SJSA1 (cell line): ENCODE measurements at places on chromosomes 5 and 9. TPM values are rescaled to one million over a fixed set of nuclear protein-coding genes. Genes with fewer than 3 reads are reported as not detected.

DNA sequence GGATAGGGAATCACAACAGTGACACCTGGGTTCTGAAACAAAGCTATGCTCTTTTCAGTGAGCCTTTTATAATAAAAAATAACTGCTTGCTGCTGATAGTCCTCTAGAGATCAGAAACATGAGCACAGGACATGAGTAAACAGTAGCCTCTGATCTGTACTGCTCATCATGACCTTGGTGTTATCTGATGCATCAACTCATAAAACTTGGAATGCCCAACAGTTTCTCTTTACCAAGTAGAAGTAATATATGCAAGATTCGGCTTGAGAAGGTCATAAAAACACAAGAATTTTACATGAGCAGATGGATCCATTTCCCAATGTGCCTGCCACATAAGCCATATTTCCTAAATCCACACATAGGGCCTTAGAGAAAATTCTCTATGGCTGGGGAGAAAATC lies 318.3 kb upstream of the GRAMD2B start:
- no peak for DNase-seq
- H3K36me3 ChIP-seq = no peaks in the 10 kb centered on the region
- no peak overlapping the region for H3K27ac ChIP-seq
- H3K27me3 ChIP-seq = no peaks in the 10 kb centered on the region

GRCh38 chr5:65243161-65243560 lies 238.6 kb downstream of the ADAMTS6 start:
- no peak overlapping the region for H3K27ac ChIP-seq
- H3K36me3 ChIP-seq = no peaks in the 10 kb centered on the region
- no peak overlapping the region for H3K4me3 ChIP-seq
- DNase-seq = no peak

GRCh38 chr9:130626249-130626996 lies 38.0 kb upstream of the PRDM12 start:
- peaks cover 83% of the 10 kb centered on the region for H3K36me3 ChIP-seq
- H3K4me3 ChIP-seq = no peak overlapping the region
- no peaks in the 10 kb centered on the region for H3K4me1 ChIP-seq
- H3K27me3 ChIP-seq = no peaks in the 10 kb centered on the region
- DNase-seq = no peak

DNA sequence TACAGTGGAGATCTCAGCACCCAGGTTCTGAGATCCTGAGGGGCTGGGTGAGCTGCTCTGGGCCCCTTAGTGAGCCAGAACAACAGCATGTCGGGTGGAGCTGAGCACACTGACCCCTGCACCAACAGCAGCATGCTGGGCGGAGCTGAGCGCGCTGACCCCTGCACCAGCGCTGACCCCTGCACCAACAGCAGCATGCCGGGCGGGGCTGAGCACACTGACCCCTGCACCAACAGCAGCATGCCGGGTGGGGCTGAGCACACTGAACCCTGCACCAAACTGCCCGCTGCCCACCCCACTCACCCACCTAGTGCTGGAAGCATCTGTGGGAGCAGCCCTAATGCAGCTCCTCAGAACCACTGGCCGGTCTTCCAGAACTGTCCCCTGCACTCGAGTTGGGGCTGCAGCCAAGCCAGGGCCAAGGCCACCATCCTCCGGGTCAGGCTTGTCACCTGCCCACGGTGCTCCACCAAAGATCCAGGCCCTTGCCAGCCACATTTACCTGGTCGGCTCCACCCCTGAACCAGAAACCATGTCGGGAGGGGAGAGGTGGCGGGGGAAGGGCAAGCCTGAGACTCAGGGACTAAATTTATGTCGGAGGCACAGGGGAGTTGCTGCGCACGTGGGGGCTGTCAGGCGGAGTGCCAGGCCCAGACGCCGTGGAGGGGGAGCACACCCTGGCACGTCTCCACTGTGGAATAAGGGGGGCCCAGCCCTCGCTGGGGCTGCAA lies 80.3 kb downstream of the ADAMTS2 start:
- H3K4me1 ChIP-seq = peaks cover 17% of the 10 kb centered on the region
- no peak overlapping the region for H3K27ac ChIP-seq
- H3K4me3 ChIP-seq = no peak overlapping the region
- peak; percentile 43 for DNase-seq

DNA sequence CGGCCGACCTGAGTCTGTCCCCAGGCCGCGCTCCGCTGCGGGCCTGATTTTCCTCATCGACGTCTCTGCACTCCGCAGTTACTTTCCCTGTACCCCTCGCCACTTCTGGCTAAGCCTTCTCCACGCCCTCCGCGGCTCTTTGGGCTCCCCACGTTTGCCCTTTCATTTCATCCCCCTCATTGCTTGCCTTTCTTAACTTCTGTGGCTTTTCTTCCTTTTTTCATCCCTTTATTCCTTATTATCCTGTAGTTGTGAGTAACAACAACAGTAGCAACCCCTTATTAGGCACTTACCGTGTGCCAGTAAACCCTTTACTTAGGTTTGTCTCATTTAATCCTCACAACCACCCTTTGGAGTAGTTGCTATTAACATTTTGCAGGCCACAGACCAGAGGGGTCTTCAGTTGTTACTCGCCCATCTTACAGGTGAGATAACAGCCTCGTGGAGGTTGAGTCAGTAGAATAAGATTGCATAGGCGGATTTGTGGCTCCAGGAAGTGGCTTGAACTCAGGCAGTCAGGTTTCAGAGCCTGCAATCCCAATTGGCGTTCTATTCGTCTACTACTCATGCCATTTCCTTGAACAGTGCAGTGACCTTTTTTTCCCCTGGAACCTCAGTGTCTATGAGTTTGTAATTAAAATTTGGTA lies 724 bp downstream of the TCERG1 start:
- H3K27ac ChIP-seq = peak overlapping the region; percentile 95
- DNase-seq = no peak
- no peaks in the 10 kb centered on the region for H3K27me3 ChIP-seq
- H3K4me1 ChIP-seq = peaks cover 12% of the 10 kb centered on the region
- peak overlapping the region; percentile 91 for H3K4me3 ChIP-seq
- peaks cover 14% of the 10 kb centered on the region for H3K36me3 ChIP-seq

GRCh38 chr5:159440235-159440634 lies 109.9 kb upstream of the IL12B start:
- no peaks in the 10 kb centered on the region for H3K36me3 ChIP-seq
- H3K27me3 ChIP-seq = no peaks in the 10 kb centered on the region
- H3K27ac ChIP-seq = no peak overlapping the region
- H3K4me3 ChIP-seq = no peak overlapping the region

DNA sequence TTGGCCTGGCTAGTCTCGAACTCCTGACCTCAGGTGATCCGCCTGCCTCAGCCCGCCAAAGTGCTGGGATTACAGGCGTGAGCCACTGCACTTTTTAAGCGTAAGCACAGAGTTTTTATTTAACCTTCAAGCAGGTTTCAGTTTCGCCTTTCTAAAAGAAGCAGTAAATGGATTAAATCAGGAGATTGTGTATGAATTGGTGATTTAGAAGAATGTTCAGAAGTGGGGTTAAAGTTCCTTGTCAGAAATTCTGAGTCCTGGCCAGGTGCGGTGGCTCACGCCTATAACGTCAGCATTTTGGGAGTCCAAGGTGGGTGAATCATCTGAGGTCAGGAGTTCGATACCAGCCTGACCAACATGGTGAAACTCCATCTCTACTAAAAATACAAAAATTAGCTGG lies 12.2 kb downstream of the HSPA4 start:
- no peak overlapping the region for H3K27ac ChIP-seq
- DNase-seq = no peak
- H3K36me3 ChIP-seq = peaks cover 56% of the 10 kb centered on the region
- no peaks in the 10 kb centered on the region for H3K4me1 ChIP-seq
- H3K27me3 ChIP-seq = no peaks in the 10 kb centered on the region

DNA sequence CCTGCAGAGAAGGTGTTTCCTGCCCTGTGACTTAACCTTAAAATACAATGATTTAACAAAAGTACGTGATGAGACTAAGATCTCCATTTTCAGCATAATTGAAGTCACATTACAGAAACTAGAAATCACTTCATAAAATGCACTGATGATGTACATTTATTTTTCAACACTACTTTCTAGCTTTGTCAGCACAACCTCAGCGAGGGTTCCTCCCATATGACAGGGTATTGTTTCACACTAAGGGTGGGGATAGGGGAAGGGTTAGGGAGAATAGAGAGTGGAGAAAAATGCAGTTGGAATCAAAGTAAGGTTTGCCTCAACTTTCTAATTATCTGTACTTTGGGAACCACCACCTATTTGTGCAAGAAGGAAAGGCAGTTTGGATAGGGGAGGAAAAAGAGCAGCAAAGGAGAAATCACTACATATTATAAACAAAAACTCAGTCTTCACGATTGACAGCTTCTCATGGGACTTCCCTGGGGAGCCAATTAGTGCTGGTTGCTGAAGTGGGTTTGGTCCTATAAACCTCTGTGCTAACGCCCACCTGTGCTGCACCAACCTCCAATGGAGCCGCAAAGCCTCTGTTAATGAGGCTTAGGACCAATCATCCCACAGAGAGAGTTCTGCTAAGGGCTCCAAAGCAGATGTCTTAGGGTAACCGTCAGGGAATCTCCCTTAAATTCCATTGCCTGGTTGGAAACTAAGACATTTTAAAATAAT lies 369.2 kb upstream of the PDE4D start:
- H3K27ac ChIP-seq = no peak overlapping the region
- no peak for DNase-seq
- H3K36me3 ChIP-seq = no peaks in the 10 kb centered on the region
- H3K4me3 ChIP-seq = no peak overlapping the region
- peaks cover 11% of the 10 kb centered on the region for H3K4me1 ChIP-seq

- H3K4me1 ChIP-seq = peaks cover 23% of the 10 kb centered on the region
- no peaks in the 10 kb centered on the region for H3K36me3 ChIP-seq
- 0 out of 2 replicates have a peak overlapping the region, but pooled peaks have one; percentile 20 for H3K27ac ChIP-seq
- DNase-seq = no peak
Observed at GRCh38 chr5:57698086-57698485, 215.5 kb upstream of the ACTBL2 start.

DNA sequence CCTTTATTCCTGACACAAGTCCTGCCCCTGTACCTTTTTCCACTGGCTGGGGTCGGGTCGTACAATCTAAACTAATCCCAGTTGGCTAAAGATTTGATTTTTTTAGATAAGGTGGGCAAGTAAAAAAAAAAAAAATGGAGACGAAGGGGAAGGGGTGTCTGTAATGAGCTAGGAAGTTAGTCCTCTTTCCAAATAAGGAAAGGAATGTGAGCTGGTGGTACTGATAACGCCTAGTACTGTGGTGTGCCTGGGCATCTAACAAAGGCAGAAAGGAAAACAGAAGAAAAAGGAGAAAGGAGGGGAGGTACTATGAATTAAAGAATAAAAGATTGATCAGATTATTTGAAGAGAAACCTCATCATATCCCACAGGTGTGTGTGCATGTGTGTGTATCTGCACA lies 21.3 kb downstream of the PRDM9 start:
- no peaks in the 10 kb centered on the region for H3K4me1 ChIP-seq
- H3K27ac ChIP-seq = no peak overlapping the region
- no peak for DNase-seq
- no peak overlapping the region for H3K4me3 ChIP-seq
- no peaks in the 10 kb centered on the region for H3K27me3 ChIP-seq

DNA sequence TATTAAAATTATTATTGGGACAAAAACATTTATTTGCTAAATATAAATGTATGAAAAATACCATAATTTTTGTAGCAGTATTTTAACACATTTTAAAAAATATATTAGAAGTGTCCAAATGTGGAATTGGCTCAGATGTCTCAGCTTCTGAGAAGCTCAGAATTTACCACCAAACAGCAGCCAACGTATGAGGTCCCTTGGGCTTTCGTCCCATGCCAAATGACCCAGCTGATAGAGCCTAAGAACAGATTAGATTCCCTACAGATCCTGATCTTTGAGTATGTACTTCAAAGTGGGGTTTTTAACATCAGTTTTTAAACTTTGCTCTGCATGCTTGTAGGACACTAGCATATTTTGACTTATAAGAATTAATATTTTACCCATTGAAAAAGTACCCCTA lies 77.3 kb upstream of the RPS23 start:
- H3K27me3 ChIP-seq = no peaks in the 10 kb centered on the region
- H3K27ac ChIP-seq = no peak overlapping the region
- no peaks in the 10 kb centered on the region for H3K36me3 ChIP-seq

- peaks cover 11% of the 10 kb centered on the region for H3K4me1 ChIP-seq
- H3K27me3 ChIP-seq = no peaks in the 10 kb centered on the region
- H3K27ac ChIP-seq = no peak overlapping the region
- no peak for DNase-seq
Observed at GRCh38 chr5:75660678-75661465, 49.6 kb downstream of the ANKDD1B start.

DNA sequence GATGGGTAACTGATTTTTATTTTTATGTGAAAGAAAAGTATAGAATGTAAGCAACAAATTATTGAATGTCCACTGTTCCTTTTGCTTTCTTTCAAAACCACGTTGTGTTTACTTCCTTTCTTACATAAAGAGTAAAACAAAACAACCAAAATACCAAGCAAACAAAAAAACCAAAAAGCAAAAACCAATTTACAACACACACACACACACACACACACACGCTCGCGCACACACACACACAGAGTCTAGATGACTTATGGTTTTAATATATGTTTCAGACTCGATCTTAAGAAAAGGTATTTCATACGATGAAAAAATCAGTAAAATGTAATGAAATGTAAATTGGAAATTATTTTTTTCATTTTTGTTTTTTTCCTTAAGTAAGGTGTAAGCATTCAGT lies 80.3 kb downstream of the ADGRV1 start:
- H3K4me3 ChIP-seq = no peak overlapping the region
- H3K27ac ChIP-seq = no peak overlapping the region
- H3K27me3 ChIP-seq = peaks cover 1% of the 10 kb centered on the region; the same call in 1 of the 2 replicates
- no peaks in the 10 kb centered on the region for H3K4me1 ChIP-seq
- no peak for DNase-seq
- no peaks in the 10 kb centered on the region for H3K36me3 ChIP-seq

DNA sequence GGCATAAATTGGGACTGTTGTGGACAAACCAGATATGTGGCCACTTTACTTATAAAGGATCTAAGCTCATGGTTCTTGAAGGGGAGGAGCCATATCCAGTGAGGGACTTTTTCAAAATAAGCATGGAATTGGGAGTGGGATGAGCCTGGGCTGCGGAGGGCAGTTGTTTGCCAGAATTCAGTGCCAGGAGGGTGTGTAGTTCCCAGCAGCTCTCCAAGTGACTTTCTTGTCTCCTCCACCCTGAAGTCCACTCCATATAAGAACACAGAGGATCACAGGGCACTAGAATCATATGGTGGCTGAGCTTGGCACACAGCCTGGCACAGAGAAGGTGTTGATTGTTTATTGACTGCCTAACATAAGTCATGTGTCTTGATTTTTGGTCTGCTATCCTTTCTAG lies 121.1 kb downstream of the CAVIN4 start:
- H3K4me1 ChIP-seq = no peaks in the 10 kb centered on the region
- H3K27ac ChIP-seq = no peak overlapping the region
- no peak for DNase-seq
- H3K4me3 ChIP-seq = no peak overlapping the region

- no peak for DNase-seq
- no peak overlapping the region for H3K4me3 ChIP-seq
- no peaks in the 10 kb centered on the region; the same call in 1 of the 2 replicates for H3K4me1 ChIP-seq
Observed at GRCh38 chr5:173925449-173926071, 37.4 kb downstream of the CPEB4 start.

GRCh38 chr5:135695656-135696313 lies 117.0 kb upstream of the CXCL14 start:
- H3K4me1 ChIP-seq = peaks cover 13% of the 10 kb centered on the region
- H3K27me3 ChIP-seq = no peaks in the 10 kb centered on the region
- H3K4me3 ChIP-seq = no peak overlapping the region
- DNase-seq = peak; percentile 37

PCDH12 gene
- not detected in 2 replicates for total RNA-seq

WNT8A gene
- total RNA-seq = not detected in 2 replicates

LCN9 gene
- not detected in 2 replicates for total RNA-seq

TLE1 gene
- total RNA-seq = 11.3 and 22.0 TPM in 2 replicates

TAF11L10 gene
- total RNA-seq = not detected in 2 replicates

PCSK1 gene
- total RNA-seq = not detected in 2 replicates

CCL27 gene
- not detected in 2 replicates for total RNA-seq

GPR151 gene
- total RNA-seq = not detected in 2 replicates

STOM gene
- total RNA-seq = 192 and 200 TPM in 2 replicates

LRRC19 gene
- not detected in 2 replicates for total RNA-seq

IFNA13 gene
- total RNA-seq = not detected in 2 replicates

FABP6 gene
- total RNA-seq = not detected in 2 replicates
